Colonic mucosa (tissue), 4 donors: ENCODE measurements at places on chromosomes 6 and 20. TPM values are rescaled to one million over a fixed set of nuclear protein-coding genes. Genes with fewer than 3 reads are reported as not detected.

- DNase-seq = no peak
- no peaks in the 10 kb centered on the region for H3K4me1 ChIP-seq
- no peaks in the 10 kb centered on the region for H3K27me3 ChIP-seq
- H3K36me3 ChIP-seq = no peaks in the 10 kb centered on the region
- no peak overlapping the region for H3K4me3 ChIP-seq
Observed at GRCh38 chr20:14935285-14935684, 597.9 kb upstream of the FLRT3 start.

GRCh38 chr6:133918208-133918930, 29.5 kb downstream of the TCF21 start:
- no peaks in the 10 kb centered on the region for H3K4me1 ChIP-seq
- H3K27ac ChIP-seq = no peak overlapping the region
- no peak for DNase-seq

TNFRSF6B gene
- 7.5 TPM for total RNA-seq

OXT gene
- not detected for total RNA-seq
